ENCODE measurements at places on chromosomes 1 and 21.

- DNase-seq: no peak
Measured at GRCh38 chr1:10490286-10490970, 15.7 kb downstream of the PEX14 start.

- no peak for DNase-seq
Measured at GRCh38 chr1:226425431-226426031, 17.6 kb upstream of the PARP1 start.

GRCh38 chr1:53890522-53890941 lies 935 bp upstream of the YIPF1 start:
- DNase-seq: no peak

DNA sequence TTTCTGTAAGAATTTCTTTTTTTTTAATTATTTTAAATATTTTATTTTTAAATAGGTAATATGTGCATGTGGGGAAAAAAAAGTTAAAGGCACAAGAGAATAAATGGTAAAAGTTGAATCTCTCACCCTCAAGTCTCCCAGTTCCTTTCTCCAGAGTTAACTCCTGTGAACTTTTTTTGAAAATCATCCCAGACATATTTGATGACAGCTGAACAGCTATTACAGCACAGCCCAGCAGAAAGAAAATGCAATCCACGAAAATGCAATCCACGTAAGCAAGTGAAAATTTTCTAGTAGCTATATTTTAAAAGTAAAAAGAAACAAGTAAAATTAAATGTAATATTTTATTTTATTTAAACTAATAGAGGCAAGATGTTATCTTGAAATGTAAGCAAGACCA lies 310.0 kb upstream of the RUNX1 start:
- DNase-seq: no peak

GRCh38 chr1:202054094-202054493 lies 43.7 kb downstream of the ELF3 start:
- no peak for DNase-seq

GRCh38 chr1:236760986-236761385 lies 34.1 kb upstream of the MTR start:
- DNase-seq: no peak

- DNase-seq: no peak
Measured at GRCh38 chr1:154779551-154780189, 90.4 kb downstream of the KCNN3 start.

- DNase-seq: no peak
Measured at GRCh38 chr1:26370591-26371382, 1.8 kb downstream of the ZNF683 start.

DNA sequence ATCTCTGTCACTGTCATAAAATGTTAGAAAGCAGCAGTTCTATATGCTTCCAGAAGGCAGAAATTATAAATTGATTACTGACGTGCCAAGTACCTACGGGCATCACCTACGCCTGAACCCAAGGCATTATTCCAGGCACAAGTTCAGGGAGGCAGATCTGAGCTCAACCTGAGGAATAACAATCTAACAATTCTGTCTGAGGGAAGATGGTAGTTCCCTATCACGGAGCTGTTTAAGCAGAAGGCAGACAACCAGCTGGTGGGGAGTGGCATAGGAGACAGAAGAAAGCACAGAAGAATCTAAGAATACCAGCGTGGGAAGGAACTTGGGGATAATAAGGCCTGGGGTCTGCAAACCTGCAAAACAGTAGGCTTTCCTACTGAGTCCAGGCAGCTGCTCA lies 40.4 kb downstream of the SLC9A1 start:
- no peak for DNase-seq

- DNase-seq: no peak
Measured at GRCh38 chr1:248288391-248288790, 10.6 kb upstream of the OR2T33 start.

DNA sequence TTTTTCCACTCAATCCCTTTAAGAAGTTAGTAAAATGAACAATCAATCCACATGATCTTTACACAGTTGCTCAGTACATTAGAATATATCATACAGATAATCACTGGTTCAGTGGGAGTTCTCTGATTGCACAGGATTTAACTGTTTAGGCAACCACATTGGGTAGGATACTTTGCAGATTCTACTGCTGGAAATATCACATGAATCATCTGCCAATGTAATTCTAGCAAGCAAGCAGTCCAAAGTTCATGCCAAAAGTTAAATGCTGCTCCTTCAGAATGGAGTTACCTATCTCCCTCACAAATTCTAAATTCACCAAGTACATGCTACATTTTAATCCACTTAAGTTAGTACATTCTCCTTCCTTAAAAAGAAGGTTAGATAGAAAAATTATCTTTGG lies 52.4 kb downstream of the NEGR1 start:
- no peak for DNase-seq

DNA sequence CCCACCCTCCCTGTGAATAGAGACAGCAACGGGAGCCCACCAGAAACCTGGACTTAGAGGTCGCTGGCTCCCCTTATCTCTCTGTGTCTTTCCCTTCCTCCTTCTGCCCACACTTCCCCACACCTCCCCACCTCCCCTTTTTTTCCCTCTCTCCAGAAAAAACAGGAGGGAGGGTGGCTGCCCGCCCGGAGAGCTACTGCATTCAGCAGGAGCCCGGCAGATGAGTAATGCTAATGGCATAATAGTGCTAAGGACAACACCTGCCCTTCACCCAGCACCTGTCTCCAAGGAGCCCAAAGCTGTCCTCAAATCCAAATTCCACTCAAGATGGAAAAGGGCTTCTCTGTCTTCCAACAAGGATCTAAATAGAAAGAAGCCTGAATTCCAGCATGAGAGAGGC lies 11.4 kb upstream of the PRELP start:
- peak; percentile 85 for DNase-seq

DNA sequence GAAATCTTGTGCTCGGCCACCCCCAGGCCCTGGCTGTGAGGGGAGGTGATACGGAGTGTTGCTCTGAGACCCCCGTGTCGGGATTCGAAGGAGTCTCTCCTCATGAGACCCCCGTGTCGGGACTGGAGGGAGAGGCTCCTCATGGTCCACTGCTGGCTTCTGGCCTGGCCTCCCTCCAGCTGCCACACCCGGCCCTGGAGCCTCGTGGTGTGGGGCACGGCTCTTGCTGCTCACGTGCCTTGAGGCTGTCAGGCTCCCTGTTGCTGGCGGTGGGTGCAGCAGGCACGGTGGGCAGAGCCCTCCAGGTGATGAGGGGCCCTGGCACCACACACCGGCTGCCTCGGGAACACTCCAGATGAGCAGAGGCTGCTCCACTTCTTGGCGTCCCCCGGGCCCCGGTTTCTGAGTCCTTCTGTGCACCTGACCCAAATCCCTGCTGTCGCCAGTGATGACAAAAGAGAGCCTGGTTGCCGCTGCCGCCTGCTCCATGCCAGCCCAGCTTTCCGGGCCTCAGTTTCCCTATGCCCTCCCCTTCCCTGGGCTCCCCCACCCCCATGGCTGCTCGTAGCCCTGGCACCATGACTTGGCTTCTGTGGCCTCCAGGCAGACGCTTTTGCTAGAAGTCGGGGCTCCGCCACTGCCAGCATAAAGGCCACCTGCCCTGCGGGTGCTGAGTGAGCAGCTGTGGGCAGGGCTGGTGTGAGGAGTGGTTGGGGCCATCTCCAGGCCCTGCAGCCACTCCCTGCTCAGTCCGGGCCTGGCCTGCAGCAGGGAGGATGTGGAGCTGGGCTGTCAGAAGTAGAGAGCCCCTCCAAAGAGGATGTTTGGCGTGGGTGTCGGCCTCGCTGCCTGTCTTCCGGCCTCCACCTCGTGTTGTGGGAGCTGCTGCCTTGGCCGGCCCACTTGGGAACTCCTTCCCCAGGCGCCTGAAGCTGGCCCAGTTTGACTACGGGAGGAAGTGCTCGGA lies 11.8 kb downstream of the TMEM240 start:
- no peak for DNase-seq

DNA sequence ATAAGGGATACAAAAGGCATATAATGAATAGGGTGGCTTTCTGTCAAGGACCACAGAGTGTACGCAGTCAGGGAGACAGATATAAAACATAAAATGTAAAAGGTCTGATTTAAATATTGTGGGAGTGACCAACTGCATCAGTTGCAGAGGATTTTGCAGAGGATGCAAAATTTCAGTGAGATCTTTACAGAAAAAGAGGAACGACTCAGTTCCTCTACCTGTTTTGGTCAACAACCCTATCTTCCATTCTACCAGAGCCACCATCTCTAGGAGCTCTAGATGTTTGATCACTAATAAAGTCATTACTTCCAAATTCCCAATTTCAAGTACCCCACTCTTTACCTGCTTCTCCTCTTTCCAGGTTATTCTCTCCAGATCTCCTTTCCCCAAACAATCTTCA lies 16.5 kb downstream of the SOD1 start:
- no peak for DNase-seq

DNA sequence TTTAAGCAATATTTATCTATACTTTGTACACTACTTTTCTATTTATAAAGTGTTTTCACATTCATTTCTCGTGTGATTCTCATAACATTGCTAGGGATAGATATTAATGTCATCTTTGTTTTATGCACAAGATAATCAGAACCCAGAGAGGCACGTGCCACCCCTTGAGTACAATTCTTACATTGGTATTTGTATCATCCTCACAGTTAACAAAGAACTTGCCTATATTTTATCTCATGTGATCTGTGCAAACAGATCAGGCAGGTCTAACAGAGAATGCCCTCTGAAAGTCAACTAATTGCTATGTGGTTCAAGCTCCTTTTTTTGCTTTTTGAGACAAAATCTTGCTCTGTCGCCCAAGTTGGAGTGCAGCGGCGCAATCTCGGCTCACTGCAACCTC lies 604.5 kb downstream of the LMO4 start:
- DNase-seq: no peak

- DNase-seq: no peak
Measured at GRCh38 chr1:241607497-241607896, 32.7 kb downstream of the CHML start.

DNA sequence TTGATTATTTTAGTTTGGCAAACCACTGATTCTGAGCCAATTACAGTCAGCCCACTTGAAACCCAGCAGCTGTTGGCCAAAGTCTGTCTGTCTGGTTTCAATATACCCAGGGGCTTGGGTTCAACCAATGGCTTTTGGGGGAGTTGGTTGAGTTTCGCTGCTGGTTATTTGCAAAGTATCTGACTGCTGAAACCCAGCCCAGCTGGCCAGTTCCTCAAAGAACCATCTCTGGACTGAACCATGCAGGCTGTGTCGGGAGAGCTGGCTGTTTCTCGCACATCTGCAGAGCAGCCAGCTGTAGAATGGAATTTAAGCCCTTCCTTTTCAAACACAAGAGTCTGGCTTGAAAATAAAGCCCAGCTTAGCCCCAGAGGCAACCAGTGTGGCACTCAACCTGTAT lies 66.0 kb upstream of the PAX7 start:
- no peak for DNase-seq

- DNase-seq: no peak
Measured at GRCh38 chr1:153805042-153805745, 30.0 kb downstream of the SLC27A3 start.

DNA sequence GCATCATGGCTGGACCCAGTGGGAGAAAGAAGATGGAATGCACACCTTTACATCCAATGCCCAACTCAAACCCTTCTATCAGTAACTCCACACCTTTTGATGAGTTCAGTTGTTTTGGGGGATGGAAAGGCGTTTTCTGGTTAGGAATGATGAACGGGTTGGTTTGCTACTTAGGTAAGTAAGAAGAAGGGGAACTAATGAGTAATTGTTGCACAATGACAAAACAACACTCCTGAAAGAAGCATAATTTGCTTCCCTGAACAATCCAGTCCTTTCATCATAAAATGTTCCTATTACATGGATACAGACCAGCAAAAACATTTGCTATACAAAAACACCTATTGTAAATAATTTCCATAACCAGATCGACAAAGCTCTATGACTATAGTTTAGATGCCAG lies 35.9 kb upstream of the NFIA start:
- no peak for DNase-seq

- DNase-seq: no peak
Measured at GRCh38 chr1:186189156-186189555, 185.9 kb downstream of the TPR start.

DNA sequence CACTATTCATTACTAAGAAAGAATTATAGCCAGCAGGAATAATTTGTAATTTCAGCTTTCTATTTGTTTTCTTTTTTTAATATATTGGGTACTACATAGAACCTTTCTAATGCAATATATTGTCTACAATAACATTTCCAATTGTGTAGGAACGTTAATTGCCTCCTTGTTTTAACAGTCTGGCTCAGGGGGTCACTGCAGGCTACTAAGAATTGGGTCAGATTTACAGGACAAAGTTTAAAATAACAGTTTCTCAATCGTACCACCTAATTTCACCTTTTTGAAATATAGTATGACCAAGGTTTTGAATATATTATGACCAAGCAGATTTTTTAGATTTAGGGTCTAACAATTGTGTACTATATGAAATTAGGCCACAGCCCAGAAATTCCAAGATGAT lies 2.4 kb downstream of the CFH start:
- no peak for DNase-seq

DNA sequence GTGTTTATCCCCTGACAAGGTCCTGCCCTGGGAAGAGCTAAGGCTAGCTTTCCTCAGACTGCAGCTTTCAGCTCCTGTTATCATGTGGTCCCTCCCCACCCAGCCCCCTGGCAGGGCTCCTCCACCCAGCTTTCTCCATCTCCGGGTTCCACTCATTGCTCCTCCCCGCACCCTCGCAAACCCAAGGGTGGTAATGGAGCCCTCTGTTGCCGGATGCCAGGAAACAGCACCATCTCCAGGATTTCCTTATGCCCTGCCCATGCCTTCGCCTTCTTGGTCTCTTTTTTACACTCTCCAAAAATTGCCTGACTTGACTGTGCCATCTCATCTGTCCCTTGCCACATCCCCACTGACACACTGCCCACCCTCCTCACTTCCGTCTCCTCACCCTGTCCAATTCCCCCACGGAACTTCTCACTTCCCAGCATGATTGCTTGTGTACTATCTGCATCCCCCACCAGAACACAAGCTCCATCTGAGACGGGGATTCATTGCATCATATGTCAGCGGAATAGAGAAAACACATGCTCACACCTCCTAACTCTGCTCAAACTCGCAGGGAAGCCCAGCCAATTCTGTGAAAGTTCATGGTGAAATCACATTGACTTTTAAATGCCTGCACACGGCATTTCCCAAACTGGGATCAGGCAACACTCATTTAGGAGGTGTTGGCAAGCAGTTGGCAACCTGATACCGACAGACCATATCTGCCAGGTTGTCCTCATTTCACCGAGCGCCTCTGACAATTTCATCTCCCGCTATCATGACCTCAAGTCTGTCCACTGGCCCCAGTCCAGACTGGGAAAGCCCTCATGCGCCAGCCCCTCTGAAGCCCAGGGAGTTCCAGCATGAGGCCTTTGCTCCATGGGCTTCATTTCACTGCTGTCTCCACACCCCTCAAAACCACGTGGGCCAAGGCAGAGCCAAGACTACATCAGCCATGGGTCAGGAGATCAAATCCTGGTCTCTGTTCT lies 201.1 kb downstream of the MATN1 start:
- DNase-seq: peak; percentile 80

- no peak for DNase-seq
Measured at GRCh38 chr1:223224465-223224864, 81.4 kb upstream of the TLR5 start.
